Myocyte (in vitro differentiated cells): ENCODE measurements at places on chromosomes 13 and 19. TPM values are rescaled to one million over a fixed set of nuclear protein-coding genes. Genes with fewer than 3 reads are reported as not detected.

Gene CGB2
- not detected in 2 replicates for total RNA-seq

Gene TMEM190
- total RNA-seq: not detected in 2 replicates

Gene TSSK6
- total RNA-seq: 0.91 and 1.4 TPM in 2 replicates

Gene ZNF625
- 6.3 and 9.5 TPM in 2 replicates for total RNA-seq

Gene ZNF835
- not detected in 2 replicates for total RNA-seq

Gene DNAAF3
- total RNA-seq: 0.94 and 1.4 TPM in 2 replicates

Gene WDR88
- not detected in 2 replicates for total RNA-seq

Gene VMAC
- 3.1 and 5.6 TPM in 2 replicates for total RNA-seq

Gene CYP2A6
- total RNA-seq: not detected in 2 replicates

Gene SMIM44
- total RNA-seq: not detected in 2 replicates

Gene OSCAR
- 0.10 TPM in 1 of 2 replicates, not detected in the other for total RNA-seq

Gene PCDH17
- total RNA-seq: not detected in 2 replicates

Gene ZNF414
- 5.4 and 6.1 TPM in 2 replicates for total RNA-seq

Gene NCR1
- total RNA-seq: not detected in 2 replicates

Gene PCSK4
- 7.1 and 8.5 TPM in 2 replicates for total RNA-seq

Gene LILRB2
- not detected in 2 replicates for total RNA-seq

Gene ZIC5
- not detected in 2 replicates for total RNA-seq

Gene ZNF724
- total RNA-seq: 2.7 and 5.7 TPM in 2 replicates

Gene KLK3
- total RNA-seq: not detected in 2 replicates

Gene RGS9BP
- total RNA-seq: 1.2 and 1.7 TPM in 2 replicates

Gene TEX29
- not detected in 2 replicates for total RNA-seq

Gene CEACAM7
- not detected in 2 replicates for total RNA-seq

Gene CGB8
- not detected in 2 replicates for total RNA-seq

Gene MICOS13
- 90.2 and 123 TPM in 2 replicates for total RNA-seq

Gene VAV1
- not detected in 2 replicates for total RNA-seq

Gene GFY
- not detected in 2 replicates for total RNA-seq

Gene ZNF599
- total RNA-seq: 11.5 and 14.0 TPM in 2 replicates

Gene INSL3
- not detected in 2 replicates for total RNA-seq

Gene ZNF541
- total RNA-seq: 0.08 TPM in 1 of 2 replicates, not detected in the other

Gene CABP5
- not detected in 2 replicates for total RNA-seq

Gene CLEC4M
- not detected in 2 replicates for total RNA-seq

Gene CEACAM4
- total RNA-seq: not detected in 2 replicates
